ENCODE measurements at places on chromosomes 16 and 17. TPM values are rescaled to one million over a fixed set of nuclear protein-coding genes. Genes with fewer than 3 reads are reported as not detected.

DNA sequence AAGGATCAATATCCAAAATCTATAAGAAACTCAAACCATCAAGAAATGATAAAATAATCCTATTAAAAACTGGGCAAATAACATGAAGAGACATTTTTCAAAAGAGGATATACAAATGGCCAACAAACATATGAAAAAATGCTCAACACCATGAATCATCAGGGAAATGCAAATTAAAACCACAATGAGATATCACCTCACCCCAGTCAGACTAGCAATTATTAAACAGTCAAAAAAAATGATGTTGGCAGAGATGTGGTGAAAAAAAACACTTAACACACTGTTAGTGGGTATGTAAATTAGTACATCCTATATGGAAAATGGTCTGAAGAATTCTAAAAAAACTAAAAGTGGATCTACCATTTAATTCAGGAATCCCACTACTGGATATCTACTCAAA, 379.0 kb upstream of the SOX9 start:
- DNase-seq, result no peak

Gene AGRP
- not detected for total RNA-seq

DNA sequence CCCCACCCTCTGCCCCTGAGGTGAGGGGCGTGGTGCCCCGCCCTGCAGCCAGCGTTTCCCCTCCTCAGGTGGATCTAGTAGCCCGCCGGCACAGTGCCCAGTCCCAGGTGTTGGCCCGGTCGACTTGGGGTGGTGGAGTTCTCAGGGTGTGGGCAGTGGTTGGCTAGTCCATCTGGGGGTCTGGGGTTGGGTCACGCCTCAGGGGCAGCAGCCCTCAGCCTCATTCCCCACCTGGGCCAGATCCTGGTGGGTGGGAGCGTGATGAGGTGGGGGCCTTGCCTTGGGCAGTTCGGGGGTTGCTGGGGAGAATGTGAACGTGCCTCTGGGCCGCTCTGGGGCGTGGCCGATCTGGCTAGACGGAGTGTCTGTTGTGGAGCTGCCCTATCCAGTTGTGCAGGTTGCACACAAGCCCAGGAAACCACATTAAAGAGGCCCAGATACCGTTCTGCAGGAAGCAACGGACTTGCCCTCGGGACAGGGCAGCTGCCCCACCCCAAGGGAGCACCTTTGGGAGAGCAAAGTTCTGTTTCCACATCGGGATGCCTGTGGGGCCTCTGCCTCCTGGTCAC, 32.0 kb downstream of the GSE1 start:
- DNase-seq, result no peak

DNA sequence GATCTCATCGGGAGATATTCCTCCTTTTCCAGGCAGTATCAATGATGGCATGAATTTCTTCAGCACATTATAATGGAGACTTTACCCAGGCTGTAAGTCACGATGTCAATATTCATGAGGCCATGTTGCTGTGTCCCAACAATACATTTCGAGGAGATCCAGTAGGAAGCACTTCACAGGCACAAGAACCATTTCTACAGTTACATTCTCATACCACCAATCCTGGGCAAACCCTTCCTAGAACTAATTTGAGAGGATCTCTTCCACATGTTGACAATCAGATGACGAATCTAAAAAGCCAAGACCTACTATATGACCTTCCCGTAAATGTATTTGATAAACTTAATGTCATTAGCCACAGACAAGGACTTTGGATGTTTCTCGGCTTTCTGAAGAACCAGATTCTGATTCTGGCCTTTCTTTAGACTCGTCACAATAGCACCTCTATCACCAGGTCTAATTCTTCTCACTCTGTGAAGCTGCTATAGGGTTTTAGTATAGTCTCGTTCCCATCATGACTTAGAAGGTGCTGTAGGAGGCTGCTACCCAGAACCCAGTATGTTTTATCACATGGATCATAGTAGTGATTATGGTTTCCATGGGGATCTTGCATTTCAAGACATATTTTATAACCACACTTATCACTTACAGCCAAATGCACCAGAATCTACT, 40.2 kb downstream of the C16orf87 start:
- no peak for DNase-seq

DNA sequence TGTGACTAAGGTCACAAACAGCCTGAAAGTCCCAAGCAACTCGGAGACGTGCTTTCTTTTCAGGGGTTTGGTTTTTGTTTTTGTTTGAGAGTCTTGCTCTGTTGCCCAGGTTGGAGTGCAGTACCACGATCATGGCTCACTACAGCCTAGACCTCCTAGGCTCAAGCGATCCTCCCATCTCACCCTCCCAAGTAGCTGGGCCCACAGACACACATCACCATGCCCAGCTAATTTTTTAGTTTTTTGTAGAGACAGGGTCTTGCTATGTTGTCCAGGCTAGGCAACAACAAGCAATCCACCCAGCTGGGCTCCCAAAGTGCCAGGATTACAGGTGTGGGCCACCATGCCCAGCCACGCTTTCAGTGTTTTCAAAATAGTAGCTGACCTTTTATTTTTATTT, 19.8 kb upstream of the GGA2 start:
- DNase-seq, result no peak

DNA sequence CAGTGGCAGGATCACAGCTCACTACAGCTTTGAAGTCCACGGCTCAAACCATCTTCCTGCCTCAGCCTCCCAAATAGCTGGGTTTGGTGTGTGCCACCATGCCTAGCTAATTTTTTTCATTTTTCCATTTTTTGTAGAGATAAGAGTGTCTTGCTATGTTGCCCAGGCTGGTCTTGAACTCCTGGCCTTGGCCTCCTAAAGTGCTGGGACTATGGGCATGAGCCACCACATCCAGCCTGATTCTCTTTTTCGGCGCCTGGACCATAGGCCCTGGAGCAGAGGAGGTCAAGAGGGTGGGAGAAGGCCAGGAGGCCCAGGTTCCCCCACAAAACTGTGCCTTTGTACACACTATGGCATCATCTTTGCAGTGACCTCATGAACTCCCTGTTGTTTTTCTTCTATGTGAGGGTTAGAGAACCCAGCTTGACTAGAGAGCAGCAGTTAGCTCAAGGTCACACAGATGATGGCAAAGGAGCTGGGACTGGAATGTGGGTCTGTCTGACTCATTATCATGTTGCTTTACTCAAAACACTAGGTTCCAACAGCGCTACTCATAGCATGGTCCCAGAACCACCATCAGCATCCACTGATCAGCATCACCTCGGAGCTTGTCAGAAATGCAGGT, 16.3 kb downstream of the SCN4A start:
- DNase-seq, result no peak

DNA sequence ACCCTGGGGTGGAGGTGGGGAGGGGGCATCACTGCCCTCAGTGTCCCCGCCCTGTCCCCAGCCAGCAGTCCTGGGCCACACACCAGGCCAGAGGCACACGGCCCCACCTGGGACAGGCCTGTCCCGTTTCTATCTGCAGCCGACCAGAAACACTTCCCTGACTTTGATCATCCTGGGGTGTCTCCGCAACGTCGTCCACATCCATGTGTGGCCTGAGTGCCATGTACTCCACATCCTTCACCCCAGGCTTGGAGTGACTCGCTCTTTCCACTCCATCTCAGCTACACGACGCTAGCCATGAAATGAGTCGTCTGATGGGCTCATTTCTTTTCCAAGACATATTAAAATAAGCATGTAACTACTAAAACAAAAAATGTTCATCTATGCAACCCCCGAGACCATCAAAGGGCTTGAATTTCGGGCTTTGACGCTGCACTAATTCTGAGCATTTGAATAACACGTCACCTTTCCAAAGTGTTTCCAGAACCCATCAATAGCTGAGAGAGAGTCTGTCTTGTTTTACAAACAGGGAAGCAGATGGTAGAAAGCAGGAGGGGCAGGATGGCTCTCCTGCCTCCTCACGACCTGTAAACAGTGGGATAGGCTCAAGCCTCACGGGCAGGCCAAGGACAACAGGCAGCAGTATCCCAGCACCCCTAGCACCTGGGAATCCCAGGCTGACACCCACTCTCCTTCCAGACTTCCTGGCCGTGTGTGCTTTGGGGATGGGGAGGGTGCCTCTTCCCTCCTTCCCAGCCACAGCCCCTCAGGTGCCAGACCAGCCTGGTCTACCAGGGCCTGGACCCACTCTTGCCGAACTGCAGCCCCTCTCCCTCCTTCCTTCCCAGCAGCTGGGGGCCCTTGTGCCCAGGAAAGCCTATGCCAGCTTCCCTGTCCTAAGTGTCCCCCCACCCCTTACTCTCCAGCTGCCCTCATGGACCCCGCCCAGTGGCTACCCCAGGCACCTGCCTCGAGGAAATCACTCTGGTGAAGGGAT, 20.0 kb upstream of the RASD1 start:
- no peak for DNase-seq

- no peak for DNase-seq
Observed at GRCh38 chr16:69526831-69527655, 38.7 kb upstream of the NFAT5 start.

GRCh38 chr17:39105705-39106104, 45.7 kb downstream of the PLXDC1 start:
- no peak for DNase-seq

DNA sequence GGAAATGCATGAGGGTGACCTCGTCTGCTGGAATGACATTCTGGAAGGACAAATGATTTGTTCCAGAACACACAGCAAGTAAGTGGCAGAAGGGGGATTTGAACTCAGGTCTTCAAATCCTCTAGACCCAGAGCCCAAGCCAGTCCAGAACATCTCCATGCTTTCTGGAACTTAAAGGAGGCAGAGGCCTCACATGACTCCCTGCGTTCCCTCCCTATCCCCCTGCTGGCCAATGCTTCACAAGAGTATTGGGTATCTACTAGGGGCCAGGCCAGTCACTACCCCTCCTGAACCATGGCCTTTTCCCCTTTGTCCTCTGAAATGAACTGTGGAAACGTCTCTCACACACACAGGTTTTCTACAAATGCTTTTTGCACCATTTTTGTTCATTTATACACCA, 7.6 kb upstream of the BEAN1 start:
- no peak for DNase-seq

DNA sequence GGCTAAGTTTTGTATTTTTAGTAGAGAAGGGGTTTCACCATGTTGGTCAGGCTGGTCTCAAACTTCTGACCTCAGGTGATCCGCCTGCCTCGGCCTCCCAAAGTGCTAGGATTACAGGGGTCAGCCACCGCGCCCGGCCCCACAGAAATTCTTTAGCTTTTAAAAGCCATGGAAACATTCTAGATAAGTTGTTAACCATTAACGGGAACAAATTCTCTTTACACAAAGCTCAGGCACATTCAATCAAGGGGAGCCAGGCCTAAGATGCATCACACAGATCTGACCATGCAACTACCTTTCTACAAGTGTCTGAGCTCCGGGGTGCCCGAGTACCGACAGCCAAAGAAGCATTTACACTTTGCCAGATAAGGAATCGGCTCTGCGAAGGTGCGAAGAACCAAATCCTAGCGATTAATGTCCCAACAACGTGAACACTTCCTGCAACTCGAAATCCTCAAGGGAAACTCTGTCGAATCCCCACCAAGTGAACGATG, 1.0 kb downstream of the EMC8 start:
- no peak for DNase-seq

DNA sequence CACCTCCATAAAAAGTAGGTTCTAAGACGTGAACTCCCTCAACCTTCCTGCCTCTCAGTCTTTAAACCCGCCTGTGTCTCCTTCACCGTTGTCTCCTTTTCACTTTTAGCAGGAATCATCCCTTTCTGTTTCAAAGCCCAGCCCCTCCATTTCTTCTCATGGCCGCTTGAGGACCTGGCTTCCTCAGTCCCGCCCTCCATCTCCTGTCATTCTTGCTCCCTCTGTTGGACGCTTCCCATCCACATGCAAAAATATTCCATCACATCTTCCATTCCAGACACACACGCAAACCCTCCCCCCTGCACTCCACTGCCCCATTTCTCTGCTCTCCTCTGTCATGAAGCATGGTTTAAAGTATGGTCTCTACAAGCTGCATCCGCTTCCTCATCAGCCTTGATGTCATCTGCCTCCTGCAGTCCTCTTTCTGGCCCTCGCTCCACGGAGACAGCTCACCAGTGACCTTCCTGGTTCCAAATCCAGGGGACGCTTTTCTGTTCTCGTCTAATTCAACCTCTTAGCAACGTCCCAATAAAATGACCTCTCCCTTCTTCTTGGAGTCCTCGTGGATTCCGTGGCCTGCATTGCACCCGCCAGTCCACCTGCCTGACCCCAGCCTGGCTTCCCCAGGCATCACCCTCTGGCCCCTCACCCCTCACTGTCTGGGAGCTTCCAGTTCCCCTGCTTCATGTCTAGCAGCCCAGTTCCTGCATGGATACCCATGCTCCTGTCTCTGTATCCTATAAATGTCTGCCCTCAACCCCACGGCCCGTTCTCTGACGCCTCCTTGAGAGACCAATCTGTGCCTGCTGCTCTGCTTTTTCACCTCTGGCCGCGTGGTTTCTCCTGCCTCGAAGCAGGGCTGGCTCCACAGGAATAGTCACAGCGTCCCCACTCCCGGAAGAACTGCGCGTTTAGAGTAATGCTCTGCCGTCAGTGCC, 26.2 kb downstream of the ANKRD40 start:
- DNase-seq, result peak; percentile 42

DNA sequence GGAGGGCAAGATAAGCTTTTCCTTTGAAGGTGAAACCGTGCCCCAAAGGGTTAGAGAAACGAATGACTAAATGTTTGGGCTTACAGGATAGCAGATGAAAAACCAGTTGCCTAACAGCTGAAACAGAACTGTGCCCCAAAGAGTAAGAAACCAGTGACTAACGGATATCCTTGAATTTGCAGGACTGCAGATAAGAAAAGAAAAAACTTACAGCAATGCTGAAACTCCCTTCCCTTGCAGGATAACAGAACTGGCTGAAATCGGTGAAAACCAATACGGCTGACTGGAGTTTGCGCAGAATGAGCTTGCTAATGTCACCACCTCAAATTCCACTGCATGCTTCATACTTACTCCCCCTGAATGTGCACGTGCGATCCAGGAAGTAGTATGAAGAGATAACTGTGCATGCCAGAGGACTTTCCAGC, 175.2 kb upstream of the NLRP1 start:
- DNase-seq, result no peak

Gene SLFN14
- not detected for total RNA-seq

Gene KRT28
- total RNA-seq, result not detected

Gene RUNDC3A
- total RNA-seq, result 8.7 TPM

GRCh38 chr17:34423978-34424813, 61.2 kb upstream of the CCL1 start:
- no peak for DNase-seq

Gene KRT20
- not detected for total RNA-seq

DNA sequence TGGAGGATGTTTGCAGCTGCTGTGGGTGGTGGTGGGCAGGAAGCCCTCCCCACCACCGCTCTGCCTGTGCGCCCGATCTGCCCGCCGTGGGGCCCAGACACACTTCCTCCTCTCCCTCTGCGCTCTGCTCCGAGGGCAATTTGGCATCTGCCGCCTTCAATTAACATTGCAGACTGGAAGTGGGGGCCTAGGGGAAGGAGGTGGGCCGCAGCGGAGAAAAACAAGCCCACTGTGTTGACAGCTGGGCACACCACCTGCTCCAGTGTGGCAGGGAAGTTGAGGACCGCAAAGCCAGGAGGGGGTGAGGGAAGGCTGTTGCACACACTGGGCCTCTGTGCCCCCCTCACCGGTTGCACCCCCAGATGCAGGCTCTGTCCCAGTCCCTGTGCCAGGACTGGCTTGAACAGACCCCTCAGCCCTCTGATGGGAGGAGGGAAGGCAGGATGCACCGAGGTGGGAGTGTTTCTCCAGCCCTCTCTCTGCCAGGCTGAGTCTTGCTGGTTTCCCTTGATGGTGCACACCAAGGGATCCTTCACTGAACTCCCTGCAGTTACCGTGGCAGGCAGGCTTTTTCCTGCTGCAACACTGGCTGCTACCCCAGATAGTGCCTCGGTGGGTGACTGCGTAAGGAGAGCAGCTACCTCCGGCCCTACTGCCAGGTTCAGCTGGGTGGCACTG, 72.8 kb upstream of the MED9 start:
- DNase-seq, result no peak
